ENCODE measurements at places on chromosomes 7 and 10.

DNA sequence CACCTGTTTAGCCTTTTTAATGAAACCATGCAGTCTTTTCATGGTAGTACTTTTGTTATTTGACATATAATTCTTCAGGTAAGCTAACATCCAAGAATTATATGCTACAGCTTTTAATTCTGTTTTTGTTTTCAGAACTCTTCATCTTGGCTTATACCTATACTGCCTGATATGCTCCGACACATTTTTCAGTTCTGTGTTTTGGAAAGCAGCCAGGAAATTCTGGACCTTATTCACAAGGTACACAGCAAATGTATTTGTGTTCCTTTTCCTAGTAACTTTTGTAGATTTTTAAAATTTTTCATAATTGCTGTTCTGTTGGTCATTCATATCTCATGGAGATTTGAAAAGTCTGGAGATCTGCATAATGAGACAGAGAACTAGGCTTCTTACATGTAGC, 56.7 kb downstream of the BTAF1 start:
- ATAC-seq, result no peak

- no peak for ATAC-seq
Measured at GRCh38 chr10:66828957-66829356, 96.9 kb upstream of the LRRTM3 start.

DNA sequence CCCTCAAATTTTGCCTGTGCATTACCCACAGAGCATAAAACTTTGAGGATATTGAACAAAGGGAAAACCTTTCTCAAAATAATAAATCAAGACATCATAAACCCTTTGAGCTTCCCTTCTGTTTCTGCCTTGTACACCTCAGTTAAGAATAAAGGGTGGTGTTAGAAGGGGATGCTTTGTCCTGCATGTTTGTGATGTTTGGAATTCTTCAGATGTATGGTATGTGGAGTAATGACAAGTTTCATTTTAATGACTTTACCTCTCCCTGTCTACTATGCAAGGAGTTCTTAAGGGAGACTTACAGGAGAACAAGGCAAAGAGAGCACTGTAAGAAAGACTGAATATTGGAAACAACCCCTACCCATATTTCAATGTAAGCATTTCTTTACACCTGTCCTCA, 99.2 kb downstream of the HECW1 start:
- no peak for ATAC-seq

DNA sequence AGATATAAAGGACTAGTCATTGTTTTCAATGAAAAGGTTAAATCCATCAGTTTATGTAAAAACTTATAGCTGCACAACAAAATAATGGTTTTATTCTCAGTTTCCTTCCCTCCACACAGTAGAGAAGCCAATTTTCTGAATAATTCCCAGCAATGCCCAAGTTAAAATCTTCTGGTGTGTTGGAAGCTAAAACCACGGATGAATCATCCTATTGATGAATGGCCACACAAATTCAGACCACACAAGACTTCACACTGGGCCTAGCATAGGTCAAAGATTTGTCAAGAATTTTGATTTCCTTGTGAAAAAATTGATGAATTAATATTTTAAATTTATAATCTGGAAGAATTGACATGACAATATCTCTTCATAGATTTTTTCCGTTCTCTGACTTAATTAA, 617.6 kb downstream of the INHBA start:
- ATAC-seq, result no peak
